ENCODE measurements at places on chromosomes 5 and 9. TPM values are rescaled to one million over a fixed set of nuclear protein-coding genes. Genes with fewer than 3 reads are reported as not detected.

MRRF gene
- total RNA-seq, result 30.1 TPM

- DNase-seq, result peak; percentile 47
- H3K27me3 ChIP-seq, result peaks cover 11% of the 10 kb centered on the region
- peak overlapping the region; percentile 76 for H3K27ac ChIP-seq
- no peaks in the 10 kb centered on the region for H3K36me3 ChIP-seq
Observed at GRCh38 chr5:149730620-149731331, 666 bp downstream of the PPARGC1B start.

DNA sequence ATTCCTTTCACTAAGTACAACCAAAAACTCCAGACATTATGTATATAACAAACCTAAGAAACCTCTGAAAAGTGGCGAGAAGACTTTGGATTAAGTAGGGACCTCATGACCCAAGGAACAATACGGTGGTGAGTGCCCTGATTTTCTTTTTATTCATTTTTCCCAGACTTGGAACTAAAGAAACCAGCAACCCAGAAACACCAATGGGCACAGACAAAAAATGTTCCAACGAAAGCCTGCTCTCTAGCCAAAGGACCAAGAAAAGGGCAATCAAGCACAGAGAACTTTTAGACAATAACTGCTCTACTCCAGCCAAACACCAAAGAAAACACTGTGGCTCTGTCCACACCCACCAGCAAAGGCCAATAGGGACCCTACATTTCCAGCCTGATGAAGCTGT lies 66.2 kb upstream of the SSBP2 start:
- H3K36me3 ChIP-seq, result no peaks in the 10 kb centered on the region
- DNase-seq, result no peak
- no peaks in the 10 kb centered on the region for H3K4me1 ChIP-seq

PPIC gene
- total RNA-seq, result 24.3 TPM

DNA sequence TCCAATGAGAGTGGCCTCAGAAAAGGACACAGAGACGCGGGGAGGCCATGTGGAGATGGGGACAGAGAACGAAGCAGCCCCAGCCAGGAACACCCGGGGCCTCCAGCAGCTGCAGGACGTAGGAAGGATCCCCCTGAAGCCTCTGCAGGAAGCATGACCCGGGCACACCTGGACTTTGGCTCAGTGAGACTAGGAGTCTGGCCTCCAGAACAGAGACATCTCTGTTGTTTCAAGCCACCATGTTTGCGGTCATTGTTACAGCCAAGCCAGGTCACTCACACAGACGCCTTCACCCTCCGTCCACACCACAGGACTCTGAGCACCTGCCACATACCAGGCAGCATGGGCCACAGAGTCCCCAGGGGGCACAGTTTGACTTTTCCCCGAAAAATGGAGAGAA lies 63.6 kb upstream of the SARDH start:
- no peaks in the 10 kb centered on the region for H3K4me1 ChIP-seq
- no peak overlapping the region for H3K4me3 ChIP-seq
- H3K36me3 ChIP-seq, result peaks cover 29% of the 10 kb centered on the region

All from muscle of leg (tissue), 16 donors.